GM23248 (cell line): ENCODE measurements at places on chromosomes 1 and 21.

DNA sequence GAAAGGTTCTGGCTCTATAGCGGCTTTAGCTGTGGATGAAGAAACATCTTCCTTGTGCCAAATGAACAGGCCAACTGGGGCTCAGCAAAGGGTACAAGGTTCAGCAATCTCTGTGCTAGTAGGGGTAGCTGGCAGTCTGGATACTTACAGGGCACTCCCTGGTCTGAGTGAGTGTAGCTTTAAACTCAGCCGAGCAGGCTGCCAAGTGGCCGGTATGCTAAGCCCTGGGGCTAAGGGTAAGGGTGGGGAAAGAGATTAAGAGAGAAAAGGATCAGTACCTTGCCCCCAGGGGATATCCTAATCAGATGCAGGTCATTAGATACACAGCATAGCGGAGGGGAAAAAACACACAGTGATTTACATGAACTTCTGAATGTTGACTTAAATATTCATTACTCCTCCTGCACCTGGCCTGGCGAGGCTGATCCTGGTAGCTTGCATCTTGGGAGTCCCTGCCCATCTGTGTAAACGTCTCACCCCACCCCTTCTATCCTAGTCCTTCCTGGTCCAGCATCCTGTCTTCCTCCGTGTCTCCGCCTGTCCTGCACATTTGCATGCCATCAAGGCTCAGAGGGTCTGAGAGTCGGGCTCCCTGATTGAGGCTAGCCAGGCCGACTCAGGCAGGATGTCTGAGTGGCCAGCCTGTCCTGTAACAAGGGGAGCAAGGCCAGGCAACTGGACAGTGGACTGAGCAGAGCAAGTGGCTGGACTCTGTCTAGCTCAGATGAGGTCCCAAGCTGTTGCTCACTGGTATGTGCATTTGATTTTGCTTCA, 39.5 kb upstream of the CNTN2 start:
- DNase-seq: no peak

- no peak for DNase-seq
These were observed 16.1 kb downstream of the LAMC1 start for GRCh38 chr1:183039330-183039729.

DNA sequence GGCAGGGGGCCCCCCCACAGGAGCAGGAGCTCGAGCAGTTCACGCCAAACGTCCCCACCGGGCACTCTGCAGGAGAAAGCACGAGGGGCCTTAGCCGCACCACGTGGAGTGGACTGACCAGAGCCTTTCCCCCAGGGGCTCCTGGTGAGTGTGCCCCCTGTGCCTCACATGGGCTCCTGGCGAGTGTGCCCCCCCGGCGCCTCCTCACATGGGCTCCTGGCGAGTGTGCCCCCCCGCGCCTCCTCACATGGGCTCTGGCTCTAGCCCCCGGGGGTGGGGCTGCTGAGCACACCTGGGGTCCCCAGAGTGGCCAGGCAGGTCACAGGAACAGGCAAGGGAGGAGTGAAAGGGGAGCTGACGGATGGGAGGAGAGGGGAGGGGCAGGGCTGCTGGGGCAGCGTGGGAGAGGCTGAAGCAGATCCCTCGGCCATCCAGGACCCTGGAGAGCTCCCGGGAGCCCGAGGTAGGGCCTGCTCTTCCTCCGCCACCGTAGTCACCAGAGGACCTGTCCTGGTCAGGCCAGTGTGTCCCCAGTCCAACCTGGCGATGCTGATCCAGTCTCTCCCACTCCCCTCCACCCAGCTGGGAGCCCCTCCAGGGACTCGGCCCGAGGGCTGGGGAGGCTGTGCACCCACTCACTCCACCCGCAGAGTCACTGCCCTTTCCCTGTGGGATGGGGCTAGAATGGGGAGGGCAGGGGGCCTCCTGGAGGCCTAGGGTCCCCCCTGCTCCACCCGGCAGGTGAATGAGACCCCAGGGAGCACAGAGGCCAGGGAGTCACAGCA, 47.6 kb downstream of the ARHGEF16 start:
- DNase-seq: peak; percentile 56

GRCh38 chr1:200686620-200687019, 16.9 kb upstream of the DDX59 start:
- no peak for DNase-seq

DNA sequence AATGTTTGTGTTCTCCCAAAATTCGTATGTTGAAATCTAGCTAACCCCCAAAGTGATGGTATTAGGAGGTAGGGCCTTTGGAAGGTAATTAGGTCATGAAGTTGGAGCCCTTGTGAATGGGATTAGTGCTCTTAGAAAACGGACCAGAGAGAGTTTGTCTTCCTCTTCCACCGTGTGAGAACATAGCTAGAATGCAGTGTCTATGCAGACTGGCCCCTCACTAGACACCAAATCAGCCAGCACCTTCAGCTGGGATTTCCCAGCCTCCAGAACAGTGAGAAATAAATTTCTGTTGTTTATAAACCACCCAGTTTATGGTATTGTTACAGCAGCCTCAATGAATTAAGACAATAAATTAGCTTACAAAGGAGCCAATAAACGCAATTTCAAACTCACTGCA, 58.0 kb downstream of the KIAA0319L start:
- DNase-seq: no peak

DNA sequence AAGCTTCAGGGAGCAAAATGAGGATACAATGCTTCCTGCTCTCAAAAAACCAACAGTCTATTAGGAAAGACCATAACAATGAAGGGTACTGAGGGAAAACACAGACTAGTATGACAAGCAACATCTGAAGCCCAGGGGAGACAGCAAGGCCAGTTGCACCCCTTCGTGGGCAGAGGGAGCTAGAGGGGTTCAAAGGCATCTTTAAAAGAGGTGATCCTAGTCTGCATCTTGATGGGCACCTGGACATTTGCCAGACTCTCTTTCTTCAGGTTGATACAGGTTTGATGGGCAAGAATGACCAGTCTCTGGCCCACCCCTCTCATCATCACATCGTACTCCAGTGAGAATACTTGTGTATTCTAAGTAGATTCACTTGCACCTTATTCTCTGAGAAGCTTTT, 177.7 kb downstream of the VAV3 start:
- peak; percentile 3 for DNase-seq

DNA sequence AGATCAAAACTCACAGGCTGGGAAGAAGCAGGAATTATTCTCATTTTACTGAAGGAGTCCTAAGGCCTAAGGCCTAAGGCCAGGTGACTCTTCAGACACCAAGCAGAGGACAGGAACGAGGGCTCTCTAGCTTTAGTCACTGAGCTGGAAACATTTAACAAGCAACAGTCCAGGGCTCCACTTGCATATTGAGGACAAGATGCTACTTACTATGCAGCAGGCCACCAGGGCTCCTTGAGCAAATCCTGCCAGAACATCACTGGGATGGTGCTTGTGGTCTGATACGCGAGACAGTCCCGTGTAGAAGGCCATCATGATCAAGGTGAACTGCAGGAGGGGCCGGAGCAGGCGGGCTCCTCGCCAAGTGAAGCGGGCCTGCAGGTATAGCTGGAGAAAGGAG, 67.6 kb downstream of the PLPP3 start:
- DNase-seq: no peak

DNA sequence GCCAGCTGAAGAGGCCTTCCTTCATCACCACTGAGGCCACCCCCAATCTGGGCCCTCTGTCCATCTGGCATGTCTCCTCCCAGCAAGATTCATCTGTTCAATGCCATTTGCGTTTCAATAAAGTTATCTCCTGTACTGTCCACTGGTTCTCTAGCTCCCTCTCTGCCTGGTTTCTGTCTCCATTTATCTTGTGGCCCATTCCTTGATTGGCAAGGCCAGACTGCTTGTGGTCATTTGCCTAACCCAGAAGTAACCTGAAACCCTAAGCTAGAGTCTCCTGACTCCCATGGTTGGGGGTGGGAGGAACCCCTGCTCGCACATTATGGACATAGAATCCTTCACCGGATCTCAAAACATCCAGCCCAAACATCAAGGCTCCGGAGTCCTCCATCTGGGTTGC, 2.1 kb upstream of the IPO9 start:
- DNase-seq: peak; percentile 29

- peak; percentile 17 for DNase-seq
These were observed 29.9 kb downstream of the ADAM30 start for GRCh38 chr1:119866451-119866850.
